ENCODE measurements at places on chromosomes 2 and 18.

DNA sequence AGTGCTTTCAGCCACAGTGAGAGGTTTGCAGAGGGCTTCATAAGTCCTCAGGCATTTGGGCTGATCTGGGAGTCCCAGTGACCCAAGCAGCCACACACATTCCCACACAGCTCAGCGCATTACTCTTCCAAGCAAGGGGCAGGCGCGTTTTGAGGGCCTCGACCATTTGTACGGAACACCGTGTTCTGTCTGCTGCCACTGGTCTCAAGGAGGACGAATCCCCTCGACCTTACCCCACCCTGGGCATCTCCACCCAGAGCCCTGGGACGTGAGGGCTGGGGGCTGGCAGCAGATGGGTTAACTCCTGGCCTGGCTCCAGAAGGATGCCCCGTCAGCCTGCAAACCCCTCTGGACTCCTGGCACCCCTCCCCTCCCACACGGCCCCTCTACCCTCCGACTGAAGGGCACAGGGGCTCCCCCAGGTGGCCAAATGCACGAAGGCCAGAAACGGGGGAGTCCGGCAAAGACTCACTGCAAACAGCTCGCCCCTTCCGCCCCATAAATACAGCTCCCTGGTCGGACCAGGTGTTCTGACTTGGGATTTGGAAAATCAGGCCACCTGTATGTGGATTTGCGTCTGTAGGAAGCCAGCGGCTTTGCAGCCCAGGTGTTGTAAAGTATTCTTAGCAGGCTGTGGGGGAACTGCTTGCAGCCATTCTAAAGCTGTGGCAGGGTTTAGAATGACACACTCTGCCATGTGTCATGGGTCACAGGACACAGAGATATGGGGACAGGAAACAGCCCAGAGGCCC, 33.6 kb upstream of the PTMA start:
- no peak for DNase-seq

DNA sequence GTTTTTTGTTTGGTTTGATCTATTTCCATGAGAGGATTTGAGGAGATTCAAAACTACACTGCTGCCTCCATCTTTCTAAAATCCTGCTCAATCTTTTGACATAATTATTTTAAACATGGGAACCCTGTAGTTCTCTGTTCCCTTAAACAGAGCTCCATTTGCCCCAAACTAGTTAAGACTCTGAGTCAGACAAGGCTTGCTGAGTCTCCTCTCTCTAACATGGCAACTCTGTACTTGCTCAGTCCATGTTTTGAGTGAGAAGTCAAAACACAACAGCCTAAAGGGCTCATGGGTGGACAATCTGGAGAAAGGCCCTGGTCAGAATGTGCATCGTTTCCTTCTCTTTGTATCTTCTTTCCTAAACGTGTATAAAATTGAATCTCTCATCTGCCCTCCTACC, 7.1 kb upstream of the STAMBP start:
- no peak for DNase-seq

DNA sequence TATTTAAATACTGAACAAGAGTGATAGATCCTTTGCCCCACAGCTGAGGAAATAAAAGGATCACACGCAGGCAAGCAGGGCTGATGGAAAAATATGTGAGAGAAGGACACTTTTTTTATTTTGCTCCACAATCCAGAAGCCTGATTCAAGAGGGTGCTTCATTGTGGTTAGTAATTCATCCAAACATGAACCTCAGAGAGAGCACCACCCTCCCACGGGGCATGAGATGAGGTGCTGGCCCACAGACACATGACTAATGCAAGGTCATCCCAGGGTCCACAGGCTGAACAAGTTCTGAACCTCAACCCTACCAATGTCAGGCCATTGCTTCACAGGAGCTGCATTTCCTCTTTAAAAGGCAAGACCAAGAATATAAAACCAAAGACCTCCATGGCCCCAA, 239.6 kb downstream of the MREG start:
- no peak for DNase-seq

DNA sequence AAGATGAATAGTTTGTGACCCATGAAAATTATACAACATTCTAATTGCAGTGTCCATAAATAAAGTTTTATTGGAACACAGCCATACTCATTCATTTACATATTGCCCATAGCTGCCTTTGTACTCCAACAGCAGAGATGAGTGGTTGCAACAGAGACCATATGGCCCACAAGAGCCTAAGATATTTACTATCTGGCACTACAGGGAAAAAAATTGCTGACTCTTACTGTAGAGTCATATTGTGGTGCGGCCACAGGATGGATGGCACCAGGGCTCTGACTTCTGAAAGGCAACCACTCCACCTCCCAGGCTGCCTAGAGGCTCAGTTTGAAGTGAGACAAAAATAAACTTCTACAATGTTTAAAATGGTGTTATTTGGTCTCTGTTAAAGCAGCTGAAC, 404.0 kb upstream of the ATP5MC3 start:
- no peak for DNase-seq

DNA sequence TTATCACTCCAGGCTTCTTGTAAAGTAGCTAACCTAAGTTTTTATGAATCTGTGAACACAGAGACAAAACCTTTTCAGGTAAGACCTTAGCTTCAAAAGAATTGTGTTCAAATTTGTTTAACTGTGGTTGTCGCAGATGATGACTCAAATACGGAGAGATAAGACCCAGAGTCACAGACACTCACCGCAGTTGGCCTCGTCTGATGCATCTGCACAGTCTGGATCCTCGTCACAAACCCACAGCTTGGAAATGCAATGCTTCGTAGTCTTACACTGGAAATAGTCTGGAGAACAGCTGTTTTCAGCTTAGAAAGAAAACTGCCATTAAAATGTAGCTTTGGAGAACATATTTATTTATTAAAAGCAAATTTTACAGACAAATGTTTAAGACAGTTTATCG, 1662.1 kb upstream of the NXPH2 start:
- no peak for DNase-seq
